ENCODE measurements at places on chromosomes 16 and 17.
A peak's percentile ranks its signal among the peaks of the same experiment; 100 is the strongest.

DNA sequence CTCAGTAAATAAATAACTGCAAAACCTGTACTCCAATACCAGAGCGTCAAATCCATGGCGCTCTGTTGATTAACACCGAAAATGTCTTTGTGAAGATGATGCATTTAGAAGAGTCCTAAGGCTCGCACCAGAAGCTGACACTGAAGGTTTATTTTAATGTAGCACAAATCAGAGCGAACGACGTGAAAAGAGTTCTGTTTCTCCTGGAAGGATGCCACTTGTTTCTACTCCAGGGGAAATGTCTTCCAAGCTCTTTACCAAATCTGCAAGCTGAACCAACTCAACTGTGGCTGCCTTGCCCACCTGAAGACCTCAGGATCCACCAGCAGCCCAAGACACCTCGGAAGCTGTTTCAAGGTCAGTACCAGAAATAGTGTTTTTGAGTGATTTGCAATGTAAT, 194.4 kb upstream of the MAF start:
- no peak for DNase-seq

- no peak for DNase-seq
These were observed 41.8 kb downstream of the MYO18A start for GRCh38 chr17:29138184-29138955.

DNA sequence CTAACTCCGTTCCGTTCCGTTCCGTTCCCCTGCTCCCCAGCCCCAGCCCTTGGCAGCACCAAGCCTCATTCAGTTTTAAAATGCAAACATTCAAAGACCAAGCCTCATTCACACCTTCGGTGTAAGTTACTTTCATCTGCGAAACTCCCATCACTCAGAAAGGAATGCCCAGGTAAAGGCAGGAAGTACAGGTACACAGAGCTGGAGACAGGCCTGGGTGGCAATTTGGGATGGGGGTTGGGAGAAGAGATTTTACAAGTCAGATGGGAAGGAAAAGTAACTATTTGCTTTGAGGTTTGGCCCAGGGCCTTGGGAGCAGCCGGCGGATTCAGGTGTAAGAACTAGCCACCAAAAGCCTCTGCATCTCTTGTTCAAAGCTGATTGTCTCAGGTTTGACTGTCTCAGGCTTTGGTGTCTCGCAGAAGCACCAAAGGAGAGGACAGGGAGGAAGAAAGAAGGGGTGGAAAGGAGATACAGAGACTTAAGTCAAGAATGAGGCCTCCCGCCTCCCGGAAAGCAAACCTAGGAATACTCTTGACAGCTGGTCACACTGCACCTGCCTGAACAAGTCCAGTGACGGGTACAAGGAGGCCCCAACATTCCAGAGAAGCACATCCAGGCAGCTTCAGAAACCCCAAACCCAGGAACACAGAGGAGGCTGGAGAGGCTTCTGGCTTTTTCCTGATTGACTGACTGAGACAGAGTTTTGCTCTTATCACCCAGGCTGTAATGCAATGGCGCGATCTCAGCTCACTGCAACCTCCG, 54.7 kb downstream of the NXN start:
- no peak for DNase-seq

GRCh38 chr16:3698941-3699340, 18.4 kb downstream of the TRAP1 start:
- DNase-seq, result no peak

DNA sequence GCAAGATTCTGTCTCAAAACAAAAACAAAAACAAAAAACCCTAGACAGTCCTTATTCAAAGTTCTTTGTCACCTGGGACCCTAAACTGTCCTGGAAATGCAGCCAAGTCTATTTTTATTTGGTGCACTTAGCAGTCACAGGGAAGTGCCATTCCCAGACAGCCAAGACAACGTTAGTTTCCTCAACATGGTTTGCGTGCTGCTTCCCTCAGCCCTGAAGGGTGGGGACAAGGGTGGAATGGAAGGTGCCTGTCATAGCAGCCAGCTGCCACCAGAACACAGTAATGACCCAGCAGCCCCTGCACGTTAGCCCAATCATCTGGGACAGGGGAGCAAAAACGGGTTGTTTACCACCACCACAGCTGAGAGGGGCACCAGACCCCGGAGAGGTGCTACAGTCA, 16.9 kb downstream of the CREBBP start:
- no peak for DNase-seq

DNA sequence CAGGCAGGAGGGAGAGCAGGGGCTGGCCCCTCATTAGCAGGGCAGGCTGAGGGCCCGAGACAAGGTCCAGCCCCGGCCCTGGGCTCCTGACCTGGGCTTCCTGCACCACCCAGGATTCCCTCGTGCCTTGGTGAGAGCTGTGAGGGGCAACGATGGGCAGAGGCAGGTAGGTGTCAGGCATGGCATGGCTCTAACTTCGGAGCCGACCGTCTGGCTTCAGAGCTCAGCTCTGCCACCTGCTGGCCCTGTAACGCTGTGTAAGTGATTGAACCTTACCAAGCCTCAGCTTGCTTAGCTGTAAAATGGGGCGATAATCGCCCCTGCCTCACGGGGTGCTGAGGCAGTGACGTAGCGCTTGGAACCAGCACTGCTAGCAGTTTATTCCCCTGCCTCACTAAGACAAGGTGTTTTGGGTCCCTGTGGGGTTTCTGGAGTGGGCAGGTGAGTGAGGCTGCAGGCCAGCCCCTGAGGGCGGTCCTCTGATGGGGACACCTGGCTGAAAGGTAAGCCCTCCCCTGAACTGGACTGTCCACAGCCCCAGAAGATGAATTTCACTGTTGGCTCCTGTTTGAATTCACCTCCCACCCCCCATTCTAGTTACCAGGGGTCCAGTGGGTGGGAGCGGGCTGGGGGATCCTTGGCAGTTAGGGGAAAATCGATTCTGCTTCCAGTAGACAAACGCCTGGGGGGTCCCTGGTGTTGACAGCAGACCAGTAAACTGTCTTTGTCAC, 184.8 kb upstream of the GSE1 start:
- peak; percentile 28 for DNase-seq

DNA sequence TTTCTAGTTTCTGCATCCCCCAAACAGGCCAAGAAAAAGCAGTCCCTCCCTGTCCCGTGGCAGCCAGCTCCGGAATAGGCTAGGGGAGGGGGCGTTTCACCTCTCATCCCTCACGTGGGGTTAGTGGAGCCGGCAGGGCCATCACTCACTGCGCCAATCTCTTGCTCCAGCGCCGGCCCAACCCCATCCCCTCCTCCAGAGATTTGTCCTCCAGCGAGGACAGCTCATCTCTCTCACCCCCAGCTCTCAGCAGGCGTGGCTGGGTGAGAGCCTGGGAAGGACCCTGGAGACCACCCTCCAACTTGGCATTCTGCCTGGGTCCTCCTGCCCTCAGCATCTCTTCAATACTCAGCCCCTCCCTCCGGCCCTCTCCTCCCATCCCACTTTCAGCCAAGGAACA, 74.1 kb downstream of the TMEM132E start:
- no peak for DNase-seq

DNA sequence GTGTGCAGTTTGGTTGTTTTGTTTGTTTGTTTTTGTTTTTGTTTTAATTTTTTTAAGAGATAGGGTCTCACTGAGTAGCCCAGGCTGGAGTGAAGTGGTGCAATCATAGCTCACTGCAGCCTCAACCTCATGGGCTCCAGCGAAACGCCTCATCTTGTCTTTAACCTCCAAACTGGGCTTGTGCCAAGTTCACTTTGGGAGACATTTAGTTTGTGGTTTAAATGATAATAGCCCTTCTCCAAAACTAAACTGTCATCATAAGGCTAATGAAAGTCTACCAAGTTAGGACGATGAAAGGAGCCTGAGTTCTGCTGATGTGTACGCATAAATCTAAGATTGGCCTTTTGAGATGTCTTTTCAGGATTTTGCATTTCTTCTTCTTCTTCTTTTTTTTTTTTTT, 6.5 kb upstream of the CARD14 start:
- no peak for DNase-seq

DNA sequence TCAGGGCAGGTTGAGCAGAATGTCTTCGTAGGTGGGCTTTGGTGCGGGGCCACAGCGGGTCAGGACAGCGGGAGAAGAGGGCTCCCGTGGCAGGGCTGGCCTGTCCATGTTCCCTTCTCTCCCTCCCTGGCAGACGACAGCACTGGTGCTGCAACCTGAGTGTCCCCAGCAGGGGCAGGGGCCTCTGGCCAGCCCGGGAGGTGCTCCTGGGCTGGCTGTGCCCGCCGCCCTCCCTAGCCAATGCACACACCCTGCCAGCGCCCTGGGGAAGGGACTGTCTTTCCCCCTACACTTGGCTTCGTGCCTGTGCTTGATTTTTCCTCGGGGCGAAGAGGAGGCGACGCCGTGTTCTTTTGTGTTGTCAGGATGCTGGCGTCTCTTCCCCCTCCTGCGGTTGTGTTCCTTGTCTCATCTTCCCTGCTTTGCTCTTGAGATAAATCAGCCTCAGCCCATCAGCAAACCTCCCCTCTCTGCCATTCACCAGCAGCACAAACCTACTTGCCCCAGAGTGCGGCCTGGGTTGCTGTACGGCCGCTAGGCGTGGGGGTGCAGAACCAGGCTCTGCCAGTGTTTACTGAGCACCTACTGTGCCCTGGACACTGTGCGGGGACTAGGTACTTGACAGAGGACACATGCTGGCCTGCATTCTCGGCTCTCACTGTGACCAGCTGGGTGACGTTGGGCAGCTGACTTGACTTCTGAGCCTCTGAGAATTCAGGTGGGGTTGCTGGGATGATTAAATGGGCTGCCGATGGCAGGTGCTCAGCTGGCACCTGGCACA, 237.3 kb upstream of the CIBAR2 start:
- no peak for DNase-seq

DNA sequence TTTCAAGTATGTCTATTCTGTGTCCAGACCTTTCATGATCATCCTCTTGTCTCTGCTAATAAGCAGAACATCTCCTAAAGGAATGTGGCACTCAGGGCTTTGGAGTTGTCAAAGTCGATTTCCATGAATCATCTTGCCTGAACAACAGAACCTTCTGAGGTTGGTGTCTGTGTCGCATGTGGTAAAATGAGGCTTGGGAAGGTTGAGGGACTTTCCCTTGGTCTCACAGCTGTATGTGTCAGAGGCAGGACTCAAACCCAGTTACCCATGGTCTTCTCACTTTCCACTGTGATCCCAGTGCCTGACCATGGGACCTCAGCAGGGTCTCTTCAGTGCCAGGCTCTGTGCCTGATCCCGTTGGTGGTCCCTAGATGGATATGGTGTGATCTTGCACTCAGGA, 4.2 kb upstream of the GPRC5B start:
- DNase-seq, result no peak

- DNase-seq, result no peak
These were observed 26.5 kb downstream of the GJD3 start for GRCh38 chr17:40338058-40338457.

GRCh38 chr17:74148901-74149596, 54.4 kb upstream of the RPL38 start:
- DNase-seq, result no peak

DNA sequence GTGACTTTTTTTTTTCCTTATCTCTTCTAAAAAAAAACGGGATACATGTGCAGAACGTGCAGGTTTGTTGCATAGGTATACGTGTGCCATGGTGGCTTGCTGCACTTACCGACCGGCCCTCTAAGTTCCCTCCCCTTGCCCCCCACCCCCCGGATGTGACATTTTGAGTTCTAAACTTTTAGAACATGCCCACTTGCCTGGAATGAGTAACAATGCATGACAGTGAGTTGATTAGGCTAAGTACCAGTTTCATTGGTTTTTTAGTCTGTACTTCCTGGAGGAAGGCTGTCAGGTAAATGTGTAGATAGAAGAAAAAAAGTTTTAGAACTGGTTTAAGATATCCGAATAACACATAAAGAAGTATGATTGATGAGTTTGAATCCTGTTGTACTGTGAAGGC, 4.0 kb downstream of the BPTF start:
- peak; percentile 12 for DNase-seq

GRCh38 chr17:62388856-62389255, 8.5 kb downstream of the EFCAB3 start:
- no peak for DNase-seq

DNA sequence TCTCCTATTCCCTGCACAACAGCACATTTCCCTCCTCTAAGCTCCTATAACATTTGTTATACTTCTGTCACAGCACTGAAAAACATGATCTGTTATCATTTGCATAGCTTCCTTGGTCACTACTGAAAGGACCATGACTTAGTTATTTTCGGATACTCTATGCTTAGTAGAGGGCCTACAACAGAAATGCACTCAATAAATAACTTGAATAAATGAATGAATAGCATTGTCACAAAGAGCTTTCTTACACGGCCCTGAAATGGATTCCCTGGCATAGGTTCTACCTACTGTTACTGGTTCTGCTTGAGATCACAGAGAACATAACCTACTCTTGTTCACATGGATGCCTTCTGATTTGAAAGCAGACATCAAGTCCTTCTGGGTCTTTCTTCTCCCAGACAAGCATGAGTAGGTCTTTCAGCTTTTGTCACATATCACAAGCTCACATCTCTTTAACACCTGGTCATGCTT, 41.6 kb downstream of the MYO1D start:
- DNase-seq, result no peak

DNA sequence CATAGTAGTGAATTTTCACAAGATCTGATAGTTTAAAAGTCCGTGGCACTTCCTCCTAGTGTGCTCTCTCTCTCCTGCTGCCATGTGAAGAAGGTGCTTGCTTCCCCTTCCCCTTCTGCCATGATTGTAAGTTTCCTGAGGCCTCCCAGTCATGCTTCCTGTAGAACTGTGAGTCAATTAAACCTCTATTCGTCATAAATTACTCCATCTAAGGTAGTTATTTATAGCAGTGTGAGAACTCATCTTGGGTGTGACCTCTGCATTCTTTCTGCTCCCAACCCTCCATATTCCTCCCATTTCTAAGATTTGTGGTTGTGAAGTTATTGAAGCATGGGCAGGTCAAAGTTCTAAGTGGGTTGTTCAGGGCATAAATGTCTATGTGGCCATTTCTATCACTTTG, 62.1 kb upstream of the ADAMTS18 start:
- DNase-seq, result no peak

DNA sequence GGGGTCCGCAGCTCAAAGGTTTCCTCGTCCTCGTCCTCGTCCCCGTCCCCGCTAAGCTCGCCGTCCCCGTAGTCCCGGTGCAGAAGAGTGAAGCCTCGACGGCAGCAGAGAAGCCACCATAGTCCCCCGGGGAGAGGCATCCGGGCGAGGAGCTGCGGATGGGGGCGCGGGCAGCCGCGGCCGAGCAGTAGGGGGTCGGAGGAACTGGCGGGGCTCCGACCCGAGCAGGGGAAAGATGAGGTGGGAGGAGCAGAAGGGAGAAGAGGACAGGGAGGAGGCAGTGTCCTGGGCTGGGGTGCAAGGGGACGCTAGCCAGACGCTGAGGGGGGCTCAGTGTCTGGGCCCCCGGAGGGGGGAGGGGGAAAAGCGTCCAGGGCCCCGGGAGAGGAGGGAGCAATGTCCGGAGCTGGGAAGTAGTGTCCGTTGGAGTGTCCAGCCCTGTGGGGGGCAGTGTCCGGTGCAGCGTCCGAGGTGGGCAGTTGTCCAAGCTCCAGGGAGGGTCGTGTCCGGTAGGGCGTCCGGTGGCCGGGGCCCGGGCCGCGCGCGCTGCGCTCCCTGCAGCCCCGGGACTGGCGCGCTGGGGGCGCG, at the start of gene PLEKHH3:
PLEKHH3 (minus strand) TSS at position 571 of the 588 bp plus-strand sequence; CDS start at position 140, 431 bp downstream.
- DNase-seq, result no peak

All from T follicular helper cell (primary cell).